Activated CD4-positive, alpha-beta T cell treated with anti-CD3 and anti-CD28 coated beads, Interleukin-2, amount 10 ng/mL, durations not matched to agents 7 days and 5 days (primary cell): ENCODE measurements at places on chromosomes 12 and 14. TPM values are rescaled to one million over a fixed set of nuclear protein-coding genes. Genes with fewer than 3 reads are reported as not detected.

DNA sequence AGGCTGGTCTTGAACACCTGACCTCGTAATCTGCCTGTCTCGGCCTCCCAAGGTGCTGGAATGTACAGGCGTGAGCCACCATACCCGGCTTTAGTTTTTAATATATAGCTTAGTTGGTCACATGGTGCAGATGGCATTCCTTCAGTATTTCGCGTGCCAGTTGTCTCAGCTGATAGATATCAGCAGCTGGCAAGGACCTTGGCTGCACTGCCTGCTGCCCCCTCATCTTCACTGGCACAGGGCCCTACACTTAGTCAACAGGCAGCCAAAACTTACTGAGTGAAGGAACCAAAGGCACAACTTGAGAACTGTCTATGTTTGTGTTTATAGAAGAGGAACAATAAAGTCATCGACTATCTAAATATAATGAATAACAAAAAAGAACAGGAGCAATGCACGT is 31.0 kb downstream of the EID3 start:
- no peak for DNase-seq

IRAK3 gene
- 0.89 TPM for total RNA-seq

LBHD2 gene
- not detected for total RNA-seq

DNA sequence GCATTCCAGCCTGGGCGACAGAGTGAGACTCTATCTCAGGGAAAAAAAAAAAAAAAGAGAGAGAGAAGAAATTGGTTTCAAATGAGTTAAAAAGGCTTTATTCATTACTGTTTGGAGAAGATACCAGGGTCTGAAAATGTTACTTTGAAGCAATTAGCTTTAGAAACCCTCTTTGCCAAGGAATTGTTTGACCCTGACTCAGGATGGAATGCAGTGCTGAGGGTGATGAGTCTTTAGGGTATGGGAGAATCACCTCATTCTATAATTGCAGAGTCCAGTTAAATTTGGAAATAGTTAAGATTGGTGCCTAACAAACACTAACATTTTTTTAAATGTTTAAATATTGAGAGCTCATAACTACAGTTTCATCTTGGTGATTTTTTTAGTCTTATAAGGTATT is 13.3 kb downstream of the RAP1B start:
- no peak for DNase-seq

FAM222A gene
- 0.73 TPM for total RNA-seq

ERBB3 gene
- total RNA-seq, result 1.3 TPM

- no peak for DNase-seq
These were observed 102.5 kb upstream of the PRICKLE1 start for GRCh38 chr12:42691991-42692557.

TBC1D30 gene
- total RNA-seq, result 0.19 TPM

GRCh38 chr12:26699237-26699636 is 133.8 kb downstream of the ITPR2 start:
- DNase-seq, result no peak

CFAP54 gene
- total RNA-seq, result 0.23 TPM

TAS2R42 gene
- total RNA-seq, result not detected

BATF gene
- 39.4 TPM for total RNA-seq

- DNase-seq, result no peak
These were observed 70.4 kb upstream of the PPM1H start for GRCh38 chr12:63005382-63005781.

MYH6 gene
- 0.07 TPM for total RNA-seq

DNA sequence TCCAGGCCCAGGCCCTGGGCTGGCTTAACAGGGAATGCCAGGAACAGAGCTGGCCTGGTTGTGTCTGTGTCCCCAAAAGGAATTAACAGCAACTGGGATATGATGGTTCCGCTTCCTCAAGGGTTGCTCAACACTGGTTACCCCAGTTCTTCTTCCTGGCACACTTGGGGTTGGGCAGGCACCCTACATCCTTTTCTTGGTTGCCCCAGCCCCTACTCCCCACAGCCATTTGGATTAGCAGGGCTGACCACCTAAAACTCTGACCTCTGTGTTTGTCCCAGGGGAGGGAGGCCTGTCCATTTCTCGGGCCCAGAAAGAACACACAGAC is 30.8 kb downstream of the NCKAP5L start:
- DNase-seq, result no peak

DNA sequence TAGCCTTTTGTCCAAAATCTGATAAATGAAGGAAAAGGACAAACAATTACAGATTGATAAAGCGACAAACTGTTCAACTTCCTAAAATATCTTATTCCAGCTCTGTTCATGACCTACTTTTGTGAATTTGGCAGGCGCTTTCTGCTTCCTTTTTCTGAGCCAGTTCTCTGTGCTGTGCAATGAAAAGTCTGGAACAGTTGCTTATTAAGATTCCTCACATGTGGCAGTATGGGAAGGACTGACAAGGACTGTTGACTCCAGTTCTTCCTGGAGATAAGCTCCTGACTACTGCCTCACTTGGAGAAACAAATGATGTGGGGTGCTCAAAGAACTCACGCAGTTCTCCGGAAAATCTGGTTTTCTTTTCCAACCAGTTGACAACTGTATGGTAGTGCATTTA is 58.3 kb upstream of the ANP32D start:
- no peak for DNase-seq
